H7 (cell line): ENCODE measurements at places on chromosomes 2 and 18.

DNA sequence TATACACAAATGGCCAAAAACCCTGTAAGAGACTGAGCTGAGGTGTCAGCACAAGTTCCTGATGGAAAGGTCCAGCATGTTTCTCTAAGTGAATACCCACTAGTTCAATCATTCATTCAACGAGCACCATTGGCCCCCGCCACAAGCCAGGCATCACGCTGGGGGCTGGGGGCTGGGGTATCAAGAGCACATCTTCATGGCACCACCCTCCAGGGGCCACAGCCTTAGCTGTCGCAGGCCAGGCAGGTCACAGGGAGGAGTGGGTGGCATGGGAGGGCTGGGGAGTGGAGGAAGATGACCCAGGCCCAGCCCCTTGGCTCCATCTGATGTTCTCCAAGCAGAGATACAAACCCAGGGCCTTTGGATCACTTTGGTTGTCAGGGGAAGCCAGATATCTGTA lies 97.9 kb downstream of the ACKR3 start:
- no peak for DNase-seq

DNA sequence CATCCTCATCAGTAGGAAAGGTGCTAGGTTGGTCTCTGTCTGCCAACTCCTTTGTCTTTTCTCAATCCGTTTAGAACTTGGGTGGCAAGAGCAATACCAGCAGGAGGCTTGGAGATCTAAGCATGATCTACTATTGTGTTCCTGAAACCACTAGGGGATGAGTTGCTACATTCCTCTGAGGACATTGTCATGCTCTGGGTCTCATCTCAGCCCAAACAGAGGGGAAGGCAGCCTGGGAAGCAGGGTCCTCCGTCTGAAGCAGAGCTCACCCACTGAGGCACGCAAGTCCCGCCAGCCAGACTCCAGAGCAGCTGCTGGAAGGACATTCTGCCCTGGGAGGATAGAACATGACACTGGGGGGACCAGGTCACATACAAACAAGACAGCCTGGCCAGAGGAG lies 162.9 kb downstream of the MTCL1 start:
- DNase-seq = peak; percentile 27

DNA sequence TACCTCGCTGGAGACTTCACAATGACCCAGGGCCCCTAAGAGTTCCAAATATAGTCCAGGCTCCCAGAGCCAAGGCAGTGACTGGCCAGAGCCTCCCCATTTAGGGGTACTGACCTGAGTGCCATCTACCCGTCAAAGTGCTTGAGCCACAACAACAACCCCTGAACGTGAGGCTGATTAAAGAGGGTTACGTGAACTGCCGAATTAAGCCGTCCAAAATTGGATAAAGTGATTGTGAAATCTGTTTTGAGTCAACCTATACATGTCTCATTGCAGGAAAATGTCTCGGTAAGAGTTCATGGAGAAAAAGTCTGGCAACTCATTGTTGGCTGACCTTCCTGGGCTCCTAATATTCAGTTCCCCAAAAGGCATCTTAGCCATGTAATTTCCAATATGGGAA lies 116.3 kb downstream of the TTC32 start:
- DNase-seq = no peak

DNA sequence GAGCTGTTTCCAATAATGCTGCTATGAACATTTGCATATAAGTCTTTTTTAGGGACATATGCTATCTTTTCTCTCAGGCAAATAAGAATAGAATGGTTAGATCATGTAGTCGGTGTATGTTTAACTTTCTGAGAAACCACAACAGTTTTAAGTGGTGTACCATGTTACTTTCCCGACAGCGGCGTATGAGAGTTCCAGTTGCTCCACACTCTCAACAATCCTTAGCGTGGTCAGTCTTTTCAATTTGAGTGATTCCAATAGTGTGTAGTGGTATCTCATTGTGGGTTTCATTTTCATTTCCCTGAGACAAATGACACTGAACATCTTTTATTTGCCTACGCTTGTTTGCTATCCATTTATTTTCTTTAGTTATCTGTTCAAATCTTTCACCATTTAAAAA lies 149.5 kb downstream of the ACOXL start:
- DNase-seq = no peak
